ENCODE measurements at places on chromosomes 1 and 21.

- no peak for DNase-seq
Measured at GRCh38 chr1:207970329-207971233, 59.7 kb upstream of the CD34 start.

DNA sequence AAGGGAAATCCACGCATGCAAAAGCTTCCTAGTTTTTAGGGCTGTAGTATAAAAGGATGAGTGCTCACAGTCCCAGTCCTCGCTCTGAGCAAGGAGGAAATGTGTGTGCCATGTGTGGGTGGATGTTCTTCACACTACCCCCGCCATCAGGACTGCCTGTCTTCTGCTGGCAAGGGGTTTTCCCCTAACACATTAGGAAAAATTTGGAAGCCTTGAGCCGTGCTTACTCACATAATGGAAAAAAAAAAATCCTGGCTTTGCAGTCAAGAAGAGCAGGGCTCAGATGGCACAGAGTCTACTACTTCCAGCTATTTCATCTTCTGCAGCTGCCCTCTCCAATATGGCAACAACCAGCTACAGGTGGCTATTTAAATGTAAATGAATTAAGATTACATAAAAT, 363.1 kb downstream of the PLPP3 start:
- DNase-seq, result no peak

DNA sequence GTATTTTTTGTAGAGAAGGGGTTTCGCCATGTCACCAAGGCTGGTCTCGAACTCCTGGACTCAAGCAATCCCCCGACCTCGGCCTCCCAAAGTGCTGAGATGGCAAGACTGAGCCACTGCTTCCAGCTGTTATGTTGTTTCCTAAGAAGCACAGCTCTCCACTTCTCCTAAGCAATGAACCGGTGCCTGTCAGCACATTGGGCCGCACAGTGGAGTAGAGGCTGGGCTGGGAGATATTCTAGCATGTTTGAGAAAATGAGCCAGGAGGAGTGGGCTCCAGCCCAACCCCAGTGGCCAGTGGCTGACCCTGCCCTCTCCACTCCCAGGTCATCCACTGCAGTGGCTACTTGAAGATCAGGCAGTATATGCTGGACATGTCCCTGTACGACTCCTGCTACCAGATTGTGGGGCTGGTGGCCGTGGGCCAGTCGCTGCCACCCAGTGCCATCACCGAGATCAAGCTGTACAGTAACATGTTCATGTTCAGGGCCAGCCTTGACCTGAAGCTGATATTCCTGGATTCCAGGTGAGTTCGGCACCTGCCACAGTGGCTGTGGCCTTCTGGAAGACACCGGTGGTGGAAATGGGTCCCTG, 27.0 kb downstream of the SIM2 start:
- DNase-seq, result no peak

DNA sequence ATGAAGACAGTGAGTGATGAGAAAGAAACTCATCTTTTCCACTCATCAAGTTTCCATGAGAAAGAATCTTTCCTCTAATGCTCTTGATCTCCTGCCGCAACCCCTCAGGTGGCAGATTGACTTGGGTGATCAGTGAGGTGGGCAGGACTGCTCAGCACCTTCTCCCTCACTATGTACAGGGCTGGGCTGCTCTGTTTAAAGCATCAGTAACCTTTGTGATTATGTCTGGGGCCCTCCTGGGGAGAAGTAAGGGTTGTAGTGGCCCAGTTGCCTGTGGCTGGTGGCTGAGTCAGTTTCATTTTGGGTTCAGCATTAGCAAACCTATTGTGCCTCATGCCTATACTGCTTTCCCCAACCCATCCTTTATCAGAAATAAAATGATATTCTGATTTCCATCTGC, 366.0 kb downstream of the TTLL7 start:
- peak; percentile 49 for DNase-seq

DNA sequence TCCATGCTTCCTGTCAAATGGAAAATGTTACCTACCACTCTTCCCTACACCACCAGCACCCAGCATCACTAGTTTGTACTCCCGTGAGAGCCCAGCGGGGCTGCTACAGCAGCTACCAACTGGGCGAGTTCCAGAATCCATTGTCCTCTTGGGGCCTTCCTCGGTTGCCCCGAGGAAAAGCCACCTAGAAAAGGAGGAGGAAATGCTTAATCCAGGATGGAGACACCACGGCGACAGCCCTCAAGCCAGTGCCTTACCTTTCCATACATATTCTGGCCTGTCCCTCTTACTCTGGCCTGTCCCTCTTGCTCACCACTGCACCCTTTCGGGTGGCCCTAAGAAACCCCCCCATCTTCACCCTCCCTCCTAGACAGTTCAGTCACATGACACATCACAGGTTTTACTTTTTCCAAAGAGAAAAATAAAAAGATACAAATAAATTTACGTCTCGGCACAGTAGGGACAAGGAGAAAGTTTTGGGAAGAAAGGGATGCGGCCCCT, 478 bp downstream of the RIT1 start:
- DNase-seq, result no peak

DNA sequence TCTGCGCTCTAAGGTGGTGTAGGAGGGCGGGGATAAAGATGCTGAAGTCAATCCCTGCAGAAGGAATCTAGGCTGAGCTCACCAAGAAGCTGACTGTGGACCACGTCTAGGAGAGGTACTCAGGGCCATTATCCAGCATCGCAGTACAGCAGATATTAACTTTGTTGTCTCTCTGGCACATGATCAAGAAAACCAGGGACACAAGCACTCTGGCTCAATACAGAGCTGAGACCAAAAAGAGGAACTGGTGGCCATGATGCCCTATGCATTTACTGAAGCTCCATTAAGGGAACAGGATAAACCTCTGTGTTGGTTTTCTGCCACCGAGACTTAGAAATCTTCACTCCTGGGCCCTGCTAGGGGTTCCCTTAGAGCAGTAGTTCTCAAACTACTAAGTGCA, 38.0 kb upstream of the ANGPTL7 start:
- DNase-seq, result no peak

DNA sequence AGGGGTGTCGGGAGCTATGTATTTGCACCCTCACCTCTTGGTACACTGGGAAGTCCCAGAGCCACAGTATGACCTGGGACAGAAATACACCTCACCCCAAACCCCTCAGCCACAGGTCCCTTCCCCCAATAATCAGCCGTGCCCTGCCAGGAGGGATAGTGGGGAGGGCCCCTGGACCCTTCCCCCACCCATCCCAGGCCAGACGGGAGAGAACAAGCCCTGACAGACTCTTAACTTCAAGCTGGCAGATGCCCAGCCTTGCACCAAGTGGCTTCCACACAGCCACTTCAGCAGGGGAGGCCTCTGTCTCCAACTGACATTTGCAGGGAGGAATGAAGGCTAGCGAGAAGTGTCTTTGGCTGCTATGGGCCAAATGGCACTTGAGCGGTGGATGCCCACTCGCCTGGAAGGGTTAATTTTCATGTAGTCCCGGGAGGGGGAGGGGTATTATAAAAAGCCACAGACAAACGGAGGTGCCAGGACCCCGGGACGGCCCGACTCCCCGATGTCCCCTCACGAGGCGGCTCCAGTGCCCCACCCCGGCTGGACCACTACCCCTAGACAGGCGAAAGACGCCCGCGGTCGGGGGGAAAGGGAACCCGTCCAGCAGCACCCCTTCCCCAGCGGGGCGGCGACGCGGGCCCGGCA, 495 bp downstream of the SYNC start:
- DNase-seq, result no peak

DNA sequence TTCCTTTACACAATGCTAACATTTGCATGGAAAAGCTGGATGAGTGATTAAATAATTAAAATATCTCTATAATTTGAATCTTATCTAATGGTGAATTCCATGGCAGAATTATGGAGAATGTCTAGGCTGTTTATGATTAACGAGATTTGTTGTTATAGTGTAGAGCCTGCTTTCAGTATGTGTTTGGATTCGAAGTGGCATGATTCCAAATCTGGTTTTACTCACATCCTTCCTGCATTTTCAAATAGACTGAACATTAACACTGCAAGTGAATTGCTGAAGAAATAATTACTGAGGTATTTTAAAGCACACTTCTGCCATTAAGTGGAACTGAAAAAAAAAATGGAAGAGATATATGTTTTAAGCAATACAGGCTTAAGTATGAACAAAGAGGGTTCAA, 5.1 kb upstream of the NEK7 start:
- DNase-seq, result no peak

DNA sequence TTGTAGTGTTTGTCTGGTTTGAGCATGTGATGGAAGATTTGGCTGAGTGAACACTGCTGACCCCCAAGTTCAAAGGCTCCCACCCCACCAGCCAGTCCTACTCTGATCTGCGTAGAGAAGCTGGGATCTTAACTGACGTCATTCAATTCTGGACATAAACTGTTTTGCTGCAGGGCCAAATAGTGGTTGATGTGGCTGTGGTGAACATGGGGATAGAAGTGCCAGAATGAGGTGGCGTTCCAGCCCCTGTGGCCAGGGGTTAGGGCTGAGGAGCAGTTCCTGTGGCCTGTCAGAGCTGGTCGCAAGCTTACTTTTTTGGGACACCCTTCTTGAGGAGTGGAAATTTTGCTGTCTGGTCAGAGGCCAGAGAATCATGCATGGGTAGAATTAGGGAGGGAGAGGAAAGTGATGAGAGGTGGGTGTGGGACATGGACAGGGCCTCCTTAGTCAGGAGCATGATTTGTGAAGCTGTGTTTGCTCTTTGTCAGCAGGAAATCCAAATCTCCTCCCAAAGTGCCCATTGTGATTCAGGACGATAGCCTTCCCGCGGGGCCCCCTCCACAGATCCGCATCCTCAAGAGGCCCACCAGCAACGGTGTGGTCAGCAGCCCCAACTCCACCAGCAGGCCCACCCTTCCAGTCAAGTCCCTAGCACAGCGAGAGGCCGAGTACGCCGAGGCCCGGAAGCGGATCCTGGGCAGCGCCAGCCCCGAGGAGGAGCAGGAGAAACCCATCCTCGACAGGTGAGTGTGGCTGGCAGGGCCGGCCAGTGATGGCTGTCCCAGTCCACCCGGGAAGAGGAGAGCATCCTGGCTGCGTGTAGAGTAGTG, 25.9 kb downstream of the SZRD1 start:
- DNase-seq, result no peak

DNA sequence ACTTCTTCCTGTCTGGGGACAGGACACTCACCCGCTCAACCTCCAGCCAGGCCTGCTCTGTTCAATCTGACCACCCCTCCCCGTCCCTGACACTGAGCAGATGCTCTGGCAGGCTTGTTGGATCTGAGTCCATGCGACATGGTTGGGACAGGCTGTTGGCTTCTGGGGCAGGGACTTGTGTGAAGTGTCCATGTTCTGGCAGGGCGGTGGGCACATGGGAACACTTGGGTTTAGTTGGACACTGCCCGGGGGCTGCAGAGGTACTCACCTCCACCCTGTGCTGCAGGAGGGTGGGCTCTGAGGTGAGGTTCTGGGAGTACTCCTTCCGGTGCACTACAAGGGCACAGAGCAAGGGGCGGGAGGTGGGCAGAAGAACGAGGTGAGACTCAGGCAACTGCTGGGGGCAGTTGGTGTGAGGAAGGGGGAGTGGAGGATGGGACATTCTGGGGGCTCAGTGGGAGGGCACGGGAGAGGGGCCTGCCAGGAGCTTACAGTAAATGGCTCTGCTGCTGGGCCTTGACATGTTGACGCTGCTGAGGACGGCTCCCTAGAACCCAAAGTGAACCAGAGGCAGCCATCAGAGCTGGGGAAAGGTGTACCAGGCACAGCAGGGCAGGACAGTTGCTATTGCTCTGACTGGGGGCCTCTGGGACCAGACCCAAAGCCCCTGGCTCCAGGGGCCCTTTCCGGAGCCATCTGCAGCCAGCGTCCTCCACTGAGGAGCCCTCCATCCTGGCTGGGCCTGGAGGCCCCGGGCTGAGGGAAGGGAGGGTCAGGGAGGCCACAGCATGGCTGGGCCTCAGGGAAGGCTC, 2.3 kb downstream of the EPS8L3 start:
- DNase-seq, result no peak

DNA sequence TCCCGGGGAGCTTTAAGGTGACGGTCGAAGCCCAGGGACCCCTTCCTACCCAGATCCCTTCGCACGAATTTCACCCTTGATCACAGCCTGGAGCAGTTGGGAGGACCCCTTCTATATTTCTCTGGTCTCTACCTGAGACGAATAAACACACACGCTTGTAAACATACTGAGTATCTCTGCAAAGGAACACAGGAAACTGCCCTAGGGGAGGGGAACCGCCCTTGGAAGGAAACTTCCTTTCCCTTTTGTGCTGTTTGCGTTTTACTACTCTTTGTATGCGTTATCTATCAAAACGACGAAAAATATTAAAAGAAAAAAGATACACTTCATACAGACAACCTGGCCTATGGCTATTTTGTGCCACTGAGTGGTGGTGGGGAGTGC, 750 bp downstream of the NECAP2 start:
- DNase-seq, result no peak

DNA sequence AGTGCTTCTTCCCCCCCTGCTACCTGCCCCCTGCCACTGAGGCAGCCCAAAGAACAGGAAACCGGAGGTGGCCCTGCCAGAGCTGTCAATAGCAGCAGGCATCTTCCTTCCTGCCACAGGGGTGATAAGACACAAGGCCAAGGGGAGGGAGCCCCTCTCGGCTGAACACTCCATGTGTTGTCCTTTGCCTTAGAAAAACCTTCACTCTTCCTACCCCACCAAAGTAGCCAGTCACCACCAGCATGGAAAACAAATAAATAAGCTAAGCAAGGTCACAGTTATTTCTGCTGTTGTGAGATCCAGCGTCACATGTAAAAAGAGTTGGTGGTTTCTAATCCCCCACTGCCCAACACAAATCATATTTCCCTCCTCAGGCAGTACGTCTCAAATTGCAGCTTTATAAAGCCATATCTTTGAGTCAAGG, 104.8 kb upstream of the DPT start:
- DNase-seq, result no peak

GRCh38 chr1:246155923-246156322, 351.2 kb downstream of the SMYD3 start:
- no peak for DNase-seq

GRCh38 chr1:202234331-202235002, 40.9 kb downstream of the LGR6 start:
- no peak for DNase-seq

DNA sequence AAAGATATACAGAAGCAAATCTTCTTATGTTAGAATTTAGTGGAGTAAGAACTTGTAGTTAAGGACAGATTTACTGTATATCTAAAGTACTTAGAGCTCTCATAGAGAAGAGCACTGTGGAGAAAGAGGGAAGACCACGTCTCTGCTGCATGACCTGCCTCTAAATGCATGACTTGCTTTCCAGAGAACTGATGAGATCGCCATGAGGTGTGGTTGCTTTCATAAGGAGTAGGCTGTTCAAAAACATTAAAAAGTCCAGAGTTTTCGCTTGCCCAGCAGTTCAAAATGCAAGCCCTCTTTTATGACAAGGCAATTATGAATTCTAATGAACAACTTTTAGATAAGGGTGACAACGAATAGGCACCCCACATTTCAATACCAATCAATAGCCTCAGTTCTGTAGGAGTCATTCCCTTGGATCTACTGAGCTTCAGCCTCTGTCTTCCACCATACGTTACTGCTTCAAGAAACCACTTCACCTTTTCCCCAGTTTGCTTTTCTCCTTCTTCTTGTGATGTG, 24.9 kb downstream of the SLC30A10 start:
- DNase-seq, result no peak

All from activated CD4-positive, alpha-beta T cell treated with anti-CD3 and anti-CD28 coated beads for 48 hours (primary cell).